ENCODE measurements at places on chromosomes 11 and 22.

DNA sequence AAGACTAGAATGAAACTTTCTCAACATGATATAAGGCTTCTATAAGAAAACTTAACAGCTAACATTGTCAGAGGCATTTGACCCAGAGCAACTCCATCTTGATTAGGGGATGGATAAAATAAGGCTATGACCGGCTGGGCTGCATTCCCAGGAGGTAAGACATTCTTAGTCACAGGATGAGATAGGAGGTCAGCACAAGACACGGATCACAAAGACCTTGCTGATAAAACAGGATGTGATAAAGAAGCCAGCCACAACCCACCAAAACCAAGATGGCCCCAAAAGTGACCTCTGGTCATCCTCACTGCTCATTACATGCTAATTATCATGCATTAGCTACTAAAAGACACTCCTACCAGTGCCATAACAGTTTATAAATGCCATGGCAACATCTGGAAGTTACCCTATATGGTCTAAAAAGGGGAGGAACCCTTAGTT lies 135.2 kb downstream of the TTC28 start:
- DNase-seq = no peak

DNA sequence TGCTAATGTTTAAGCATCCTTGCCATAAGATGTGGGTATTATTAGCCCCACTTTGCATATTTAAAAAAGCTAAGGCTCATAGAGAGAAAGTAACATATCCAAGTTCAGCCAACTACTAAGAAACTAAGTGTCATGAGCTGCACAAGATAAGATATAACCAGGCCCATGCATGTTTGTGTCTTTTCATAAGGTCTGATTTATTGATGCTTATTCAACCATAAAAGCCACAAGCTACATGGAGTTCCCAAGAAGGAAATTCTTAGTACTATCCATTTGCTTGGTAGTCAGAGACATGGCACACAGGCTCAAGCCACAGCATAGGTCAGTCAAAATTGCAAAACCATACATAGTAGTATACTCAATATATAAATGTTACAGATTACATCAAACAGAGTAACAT lies 488.5 kb downstream of the SOX6 start:
- DNase-seq = no peak

DNA sequence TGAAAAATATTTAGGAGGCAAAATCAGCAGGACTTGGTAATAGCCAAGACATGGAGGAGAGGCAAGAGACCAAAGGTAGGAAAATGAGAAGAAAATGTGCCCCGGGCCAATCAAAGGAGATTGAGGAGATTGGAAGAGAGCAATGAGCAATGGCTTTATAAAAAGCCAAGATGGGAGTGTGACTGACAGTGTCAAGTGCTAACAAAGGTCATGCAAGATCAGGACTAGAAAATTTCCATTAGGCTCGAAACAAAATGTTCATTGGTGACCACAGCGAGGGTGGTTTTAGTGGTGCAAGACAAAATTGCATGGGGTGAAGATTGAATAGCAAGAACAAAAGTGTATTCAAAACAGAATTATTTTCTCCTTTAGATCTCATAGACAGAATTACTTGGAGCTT lies 45.2 kb upstream of the TBCEL start:
- no peak for DNase-seq

DNA sequence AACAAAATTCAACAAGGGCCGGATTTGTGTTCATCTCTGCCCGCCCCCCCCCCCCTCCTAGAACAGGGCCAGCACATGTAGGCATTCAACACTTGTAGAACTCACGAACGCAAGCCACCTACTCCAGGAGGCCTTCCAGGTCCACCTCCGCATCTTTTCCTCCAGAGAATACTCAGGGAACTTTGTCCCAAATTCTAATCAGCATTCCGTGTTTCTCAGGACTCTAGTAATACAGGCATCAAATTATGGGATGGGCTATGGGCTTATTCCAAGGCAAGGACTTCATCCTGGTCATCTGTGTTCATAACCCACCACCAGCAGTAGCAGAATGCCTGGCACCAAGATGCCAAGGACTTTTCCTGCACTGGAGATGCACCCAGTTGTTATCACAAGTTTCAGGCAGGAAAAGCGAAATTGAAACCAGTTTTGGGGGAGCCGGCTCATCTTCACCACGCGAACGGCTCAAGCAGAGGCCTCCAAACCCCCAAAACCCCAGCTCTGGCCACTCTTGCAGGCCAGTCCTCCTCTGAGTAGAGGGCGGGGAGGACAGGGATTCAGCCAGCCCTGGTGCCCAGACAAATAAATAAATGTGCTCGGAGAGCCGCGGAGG lies 462 bp downstream of the UBE2L6 start:
- DNase-seq = no peak

DNA sequence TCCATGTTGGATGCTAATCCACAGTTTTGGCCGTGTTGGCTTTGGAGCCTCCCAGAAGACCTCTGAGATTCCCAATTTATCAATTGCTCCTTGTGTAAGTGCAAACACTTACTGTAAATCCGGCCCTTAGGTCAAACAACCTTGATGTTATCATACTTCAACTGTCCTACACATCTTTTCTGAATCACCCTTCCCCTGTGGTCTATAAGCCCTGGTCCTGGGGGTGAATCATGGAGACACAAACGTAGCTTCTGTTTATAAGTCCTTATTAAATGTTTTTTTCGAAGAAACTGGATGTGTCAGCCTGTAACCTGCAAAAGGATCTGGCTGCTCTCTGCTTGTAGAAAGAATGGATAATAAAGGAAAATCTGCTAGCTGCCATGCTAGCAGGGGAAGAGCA lies 1.7 kb upstream of the IL10RA start:
- no peak for DNase-seq

- no peak for DNase-seq
These were observed 45.4 kb downstream of the MYO7A start for GRCh38 chr11:77173494-77173893.

DNA sequence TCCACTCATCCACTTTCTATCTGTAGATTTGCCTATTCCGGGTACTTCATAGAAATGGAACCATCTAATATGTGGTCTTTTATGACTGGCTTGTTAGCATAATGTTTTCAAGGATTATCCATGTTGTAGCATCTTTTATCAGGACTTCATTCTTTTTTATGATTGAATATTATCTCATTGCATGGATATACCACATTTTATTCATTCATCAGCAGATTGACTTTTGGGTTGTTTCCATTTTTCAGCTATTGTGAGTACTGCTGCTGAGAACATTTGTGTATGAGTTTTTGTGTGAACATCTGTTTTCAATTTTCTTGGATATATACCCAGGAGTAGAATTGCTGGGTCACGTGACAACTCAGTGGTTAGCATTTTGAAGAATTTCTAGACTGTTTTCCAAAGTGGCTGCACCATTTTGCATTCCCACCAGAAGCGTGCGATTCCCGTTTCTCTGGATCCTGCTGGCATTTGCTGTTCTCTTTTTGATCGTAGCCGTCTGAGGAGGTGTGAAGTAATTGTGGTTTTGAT lies 8.9 kb downstream of the DERL3 start:
- DNase-seq = no peak

DNA sequence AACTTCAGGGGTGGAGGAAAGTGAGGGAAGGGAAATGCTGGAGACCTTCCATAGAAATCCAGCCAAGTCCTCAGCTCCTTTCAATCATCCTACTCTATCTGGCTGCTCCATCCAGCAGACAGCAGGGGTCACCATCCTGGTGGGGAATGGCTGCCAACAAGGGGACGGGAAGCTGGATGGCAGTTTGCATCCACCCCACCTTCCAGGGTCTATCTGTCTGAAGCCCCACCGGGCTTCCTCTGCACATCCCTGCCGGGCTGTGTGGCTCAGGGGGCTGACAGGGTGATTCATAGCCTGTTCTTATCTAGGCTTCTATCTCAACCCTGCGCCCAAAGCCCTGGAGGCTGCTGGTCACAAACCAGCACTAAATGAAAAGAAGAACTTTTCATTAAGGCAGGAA lies 1.1 kb downstream of the SYTL2 start:
- DNase-seq = no peak

DNA sequence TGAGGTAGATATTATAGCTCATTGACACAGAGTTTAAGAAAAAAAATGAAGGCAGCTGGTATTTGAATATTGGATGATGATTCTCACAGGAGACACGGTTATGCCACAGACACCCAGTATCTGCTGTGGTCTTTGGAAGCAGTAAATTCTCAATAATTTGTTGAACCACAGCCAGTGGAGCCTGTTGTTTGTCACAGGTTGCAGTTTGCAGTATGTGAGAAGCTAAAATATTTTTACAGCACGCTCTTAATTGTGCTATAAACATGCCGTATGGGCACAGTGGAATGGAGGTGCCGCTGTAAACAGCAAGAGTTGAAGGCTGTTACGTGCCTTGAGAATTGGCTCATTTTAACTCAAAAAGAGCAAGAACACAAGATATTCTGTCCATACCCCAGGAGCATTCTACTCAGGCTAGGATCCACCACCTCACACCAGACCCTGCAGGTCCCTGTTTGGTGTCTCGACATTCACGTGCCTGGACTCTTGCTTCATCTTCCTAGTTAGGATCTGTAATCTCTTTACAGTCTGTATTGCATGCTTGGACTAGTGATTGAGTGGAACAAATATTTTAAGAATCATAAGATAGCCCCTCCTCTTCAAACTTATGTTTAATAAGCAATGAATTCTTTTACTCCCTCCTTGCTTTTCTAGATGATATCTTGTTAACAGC lies 94.7 kb upstream of the GAL start:
- no peak for DNase-seq

- DNase-seq = no peak
These were observed 69.2 kb upstream of the INCENP start for GRCh38 chr11:62054484-62055121.

Data from activated CD8-positive, alpha-beta memory T cell treated with anti-CD3 and anti-CD28 coated beads for 1 hour (primary cell).